ENCODE measurements at places on chromosomes 6 and 20.

DNA sequence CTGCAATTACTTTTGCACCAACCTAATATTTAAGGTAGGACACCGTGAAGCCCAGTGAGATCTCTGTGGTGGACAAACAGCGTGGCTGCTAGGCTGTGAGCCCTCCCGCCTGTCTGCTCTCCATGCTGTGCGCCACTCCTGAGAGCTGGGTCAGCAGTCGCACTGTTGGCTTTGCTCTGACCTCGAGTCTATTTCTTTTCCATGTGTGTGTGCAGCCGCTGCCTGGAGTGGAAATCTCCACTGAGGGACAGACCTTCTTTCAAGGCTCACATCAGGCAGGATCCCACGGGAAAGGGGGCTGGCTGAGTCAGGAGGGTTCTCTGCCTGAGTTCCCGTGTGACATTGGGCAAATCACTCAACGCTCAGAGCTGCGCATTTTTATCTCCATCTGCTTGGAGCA is 27.1 kb downstream of the RIPOR3 start:
- no peak for DNase-seq

DNA sequence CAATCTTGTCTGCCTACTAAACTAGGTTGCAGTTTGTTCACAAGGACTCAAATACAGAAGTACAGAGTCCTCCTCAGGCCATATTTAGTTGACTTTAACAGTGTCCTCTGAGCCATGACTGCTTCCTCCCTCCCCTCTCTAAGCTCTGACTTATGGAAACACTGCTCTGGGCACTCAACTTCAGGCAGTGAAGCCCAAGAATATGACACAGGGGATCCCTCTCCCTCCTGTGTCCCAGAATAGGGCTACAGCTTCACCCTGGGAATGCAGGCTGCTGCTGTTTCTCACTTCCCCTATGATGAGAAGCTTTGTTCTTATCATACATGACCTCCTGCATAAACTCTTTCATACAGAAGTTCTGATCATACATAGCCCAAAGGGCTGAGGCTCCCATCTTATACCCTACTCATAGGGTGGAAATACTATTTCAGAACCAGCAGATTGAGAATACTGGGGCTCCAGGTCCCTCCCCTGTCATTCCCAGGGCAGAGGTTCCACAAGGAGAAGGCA is 97.3 kb upstream of the UST start:
- no peak for DNase-seq

DNA sequence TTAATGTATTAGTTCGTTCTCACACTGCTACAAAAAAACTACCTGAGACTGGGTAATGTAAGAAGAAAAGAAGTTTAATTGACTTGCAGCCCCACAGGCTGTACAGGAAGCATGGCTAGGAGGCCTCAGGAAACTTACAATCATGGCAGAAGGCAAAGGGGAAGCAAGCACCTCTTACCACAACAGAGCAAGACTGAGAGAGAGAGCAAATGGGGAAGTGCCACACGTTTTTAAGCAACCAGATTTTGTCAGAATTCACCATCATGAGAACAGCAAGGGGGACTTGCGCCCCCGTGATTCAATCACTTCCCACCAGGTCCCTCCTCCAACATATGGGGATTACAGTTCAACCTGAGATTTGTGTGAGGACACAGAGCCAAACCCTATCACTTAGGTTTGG is 70.8 kb upstream of the SRSF6 start:
- DNase-seq, result no peak

GRCh38 chr6:170210651-170211403 is 80.1 kb downstream of the DLL1 start:
- DNase-seq, result no peak

- no peak for DNase-seq
These were observed 323.9 kb downstream of the ZFAND3 start for GRCh38 chr6:38143191-38144150.

GRCh38 chr6:157688275-157688959 is 134.6 kb upstream of the SNX9 start:
- no peak for DNase-seq
